NCI-H510A (cell line): ENCODE measurements at places on chromosomes 7 and 10.

DNA sequence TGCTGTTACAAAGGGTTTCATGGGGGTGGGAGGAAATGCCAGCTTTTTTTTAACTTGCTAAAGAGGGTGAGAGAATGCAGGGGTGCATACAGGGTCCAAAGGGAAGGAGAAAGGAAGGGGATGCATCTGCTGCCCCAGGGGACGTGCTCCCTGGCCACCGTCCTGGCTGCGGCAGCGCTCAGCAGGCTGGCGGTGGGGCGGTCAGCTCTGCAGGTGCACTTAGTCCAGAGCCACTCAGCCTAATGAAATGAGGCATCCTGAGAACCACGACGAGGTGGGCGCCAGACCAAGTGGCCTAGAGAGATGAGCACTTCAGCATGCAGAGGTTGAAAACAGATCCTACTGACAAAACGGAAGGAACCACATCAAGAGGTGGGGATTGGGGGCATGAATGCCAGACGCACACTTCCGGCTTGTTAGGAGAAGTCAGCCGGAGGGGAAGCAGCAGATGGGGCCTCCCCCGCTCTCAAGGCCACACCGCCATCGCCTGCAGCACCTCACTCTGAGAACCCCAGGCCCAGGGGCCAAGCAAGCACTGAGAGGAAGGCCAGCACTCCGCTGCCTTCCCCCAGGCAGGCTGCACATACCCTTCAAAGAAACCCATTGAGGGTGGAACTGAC lies 94.5 kb downstream of the MAD1L1 start:
- DNase-seq, result no peak

GRCh38 chr10:79346388-79347225 lies 662 bp upstream of the PPIF start:
- peak; percentile 61 for DNase-seq

DNA sequence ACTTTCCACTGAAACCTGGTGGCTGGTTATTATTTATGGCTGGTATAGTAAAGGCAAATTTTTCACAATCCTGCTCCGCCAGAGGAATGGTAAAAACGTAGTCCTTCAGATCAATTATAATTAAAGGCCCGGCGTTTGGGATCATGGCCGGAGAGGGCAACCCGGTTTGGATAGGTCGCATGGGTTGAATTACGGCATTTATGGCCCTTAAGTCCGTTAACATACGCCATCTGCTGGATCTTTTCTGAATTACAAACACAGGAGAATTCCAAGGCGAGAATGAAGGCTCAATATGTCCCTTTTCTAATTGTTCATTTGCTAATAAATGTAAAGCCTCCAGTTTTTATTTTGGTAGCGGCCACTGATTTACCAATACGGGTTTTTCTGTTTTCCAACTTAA lies 11.3 kb upstream of the TAS2R3 start:
- DNase-seq, result no peak

DNA sequence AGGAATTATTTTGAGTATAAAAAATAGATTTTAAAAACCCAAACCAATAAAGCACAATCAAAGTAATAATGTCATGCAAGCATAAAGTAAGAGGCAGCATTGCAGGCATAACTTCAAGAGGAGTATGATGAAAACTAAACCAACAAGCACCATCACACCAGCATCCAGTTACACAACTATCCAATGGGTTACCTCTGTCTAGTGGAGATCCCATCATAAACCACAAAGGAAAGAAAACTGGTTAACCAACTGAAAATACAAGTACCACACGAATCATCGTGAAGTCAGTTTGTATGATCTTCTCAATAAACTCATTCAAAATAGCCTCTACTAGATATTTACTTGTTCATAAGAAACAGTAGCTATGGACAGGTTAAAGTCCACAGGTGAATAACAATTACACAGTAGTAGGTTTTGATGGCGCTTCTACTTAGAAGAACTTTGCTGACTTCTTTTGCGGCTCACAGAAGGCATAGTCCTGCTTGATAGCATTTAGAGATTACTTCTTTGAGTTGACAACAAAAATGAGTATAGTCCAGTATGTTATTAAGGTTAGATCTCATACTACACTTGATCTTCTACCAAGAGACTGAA lies 116.6 kb downstream of the MICU1 start:
- no peak for DNase-seq

- DNase-seq, result no peak
Measured at GRCh38 chr10:88810196-88810961, 7.8 kb downstream of the LIPM start.

- no peak for DNase-seq
Measured at GRCh38 chr7:28613262-28613661, 200.9 kb downstream of the CREB5 start.

- no peak for DNase-seq
Measured at GRCh38 chr10:92712016-92712889, 22.5 kb downstream of the HHEX start.

GRCh38 chr7:47154791-47155190 lies 427.1 kb downstream of the TNS3 start:
- DNase-seq, result no peak

DNA sequence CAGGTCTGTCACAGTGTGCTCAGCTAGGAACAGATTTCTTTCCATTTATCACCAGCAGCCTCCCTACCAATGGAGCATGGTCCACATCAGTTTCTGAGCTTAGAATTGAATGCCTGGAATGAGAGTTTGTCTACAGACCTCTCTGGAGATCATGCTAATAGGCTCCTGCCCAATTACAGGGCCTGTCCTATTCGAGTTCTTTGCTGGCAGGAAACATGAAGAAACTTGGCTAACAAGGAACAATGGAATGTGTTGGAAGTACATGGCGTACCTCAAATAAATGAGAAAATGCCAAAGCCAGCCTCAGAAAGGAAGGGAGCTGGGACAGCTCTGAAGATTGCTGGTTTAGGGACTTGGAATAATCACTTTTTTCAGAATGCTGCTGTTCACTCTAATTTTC lies 186.0 kb upstream of the AKR1E2 start:
- no peak for DNase-seq

DNA sequence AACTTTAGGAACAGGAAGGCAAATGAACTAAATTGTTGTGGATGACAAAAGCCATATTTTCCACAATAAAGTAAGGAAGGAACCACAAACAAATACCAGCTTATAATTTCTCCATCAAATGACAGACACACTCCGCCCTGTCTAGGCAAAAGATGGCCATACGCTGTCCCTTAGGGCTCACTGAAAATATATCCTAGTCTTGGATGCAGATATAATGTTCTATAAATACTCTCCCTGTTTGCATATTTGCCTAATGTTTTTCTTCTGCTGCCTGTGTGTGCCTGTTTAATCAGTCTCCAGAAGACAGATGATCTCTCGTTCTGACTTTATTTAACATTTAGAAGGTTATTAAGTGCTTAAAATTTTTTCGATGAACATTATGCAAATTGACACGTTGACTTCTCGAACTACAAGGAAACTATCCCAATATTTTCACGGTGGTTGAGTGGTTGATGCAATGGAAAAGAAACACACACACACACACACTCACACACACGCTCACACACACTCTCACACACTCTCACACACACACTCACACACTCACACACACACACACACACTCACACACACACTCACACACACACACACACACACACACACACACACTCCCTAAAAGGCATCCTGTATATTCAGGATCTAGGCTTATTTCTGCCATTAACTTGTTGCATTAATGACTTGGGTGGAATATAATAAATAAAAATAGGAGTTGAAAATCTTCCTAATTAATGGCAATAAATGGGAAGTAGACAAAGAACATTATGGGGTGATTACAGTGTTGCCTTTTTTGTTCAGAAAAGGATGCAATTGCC lies 297.1 kb downstream of the PRPF18 start:
- no peak for DNase-seq

DNA sequence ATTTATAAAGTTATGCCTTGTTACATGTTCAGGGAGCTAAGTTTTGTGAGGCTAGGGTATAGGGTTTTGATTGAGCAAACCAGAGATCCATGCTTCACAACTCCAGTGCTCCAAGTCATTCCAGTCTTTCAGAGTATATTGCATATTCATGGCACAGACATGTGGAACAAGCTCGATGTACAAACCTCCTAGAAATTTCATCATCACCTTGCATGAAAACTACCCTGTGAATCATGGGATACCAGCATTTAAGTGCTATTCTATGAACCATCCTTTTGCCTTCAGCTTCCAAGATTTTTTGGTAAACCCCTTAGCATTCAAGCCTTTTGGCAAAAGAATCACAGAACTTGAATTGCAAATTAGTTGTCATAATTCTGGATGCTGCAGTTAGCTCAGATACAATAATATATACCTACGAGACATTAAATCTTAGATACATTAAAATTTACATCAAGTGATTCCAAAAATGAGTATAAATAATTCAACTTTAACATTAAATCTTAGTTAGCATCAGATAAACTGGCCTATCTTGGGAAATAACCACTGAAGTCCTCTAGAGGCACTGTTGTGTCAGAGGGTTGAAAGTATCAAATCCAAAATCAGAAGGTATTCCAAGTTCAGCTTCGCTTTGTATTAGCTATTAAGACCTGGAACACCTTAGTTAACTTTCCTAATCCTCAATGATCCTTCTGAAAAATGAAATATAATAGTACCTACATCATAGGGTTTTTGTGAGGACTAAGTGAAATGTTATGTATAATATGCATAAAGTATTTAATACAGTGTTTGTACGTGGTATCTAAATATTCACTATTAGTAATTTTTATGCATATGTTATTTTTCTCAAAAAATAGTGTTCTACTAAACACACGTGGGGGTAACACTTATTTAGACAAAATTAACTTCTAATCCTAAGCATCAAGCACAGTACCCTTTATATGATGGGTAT lies 55.5 kb upstream of the CABCOCO1 start:
- DNase-seq, result no peak

- no peak for DNase-seq
Measured at GRCh38 chr7:84302949-84303348, 108.4 kb upstream of the SEMA3A start.

DNA sequence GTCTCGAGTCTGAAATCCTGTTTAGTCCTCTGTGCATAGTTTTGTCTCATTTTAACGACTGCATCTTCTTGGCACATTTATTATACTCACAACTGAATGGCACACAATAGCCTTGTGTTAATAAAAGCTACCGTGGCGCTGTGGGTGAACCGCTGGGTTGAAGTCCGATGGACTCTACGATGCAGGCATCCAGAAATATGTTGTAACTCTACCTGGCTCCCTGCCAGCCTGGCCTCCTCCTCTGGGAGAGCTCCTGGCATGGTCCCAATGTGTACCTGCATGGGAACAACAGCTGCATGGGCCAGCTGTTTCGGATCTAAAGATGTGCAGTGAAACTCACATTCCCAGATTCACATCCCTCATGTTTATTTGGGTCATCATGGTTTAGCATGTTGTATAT lies 3.7 kb upstream of the DPYSL4 start:
- peak; percentile 50 for DNase-seq

DNA sequence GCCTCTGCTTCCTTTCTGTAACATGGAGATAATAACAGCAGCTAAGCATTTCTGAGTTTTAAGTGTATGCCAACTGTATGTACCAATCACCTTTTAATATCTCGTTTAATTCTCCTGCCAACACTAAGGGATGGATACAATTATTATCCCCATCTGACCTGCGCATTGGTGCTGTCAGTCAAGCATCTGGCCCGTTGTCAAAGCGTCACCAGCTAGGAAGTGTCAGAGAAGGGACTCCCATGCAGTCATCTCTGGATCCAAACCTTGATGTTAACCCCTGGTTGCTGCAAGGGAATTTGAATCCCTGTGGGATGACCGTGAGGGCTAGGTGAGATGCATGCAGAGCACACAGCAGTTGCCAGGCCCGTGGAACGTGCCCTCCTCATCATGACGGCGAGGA lies 506.8 kb downstream of the SDK1 start:
- DNase-seq, result no peak

DNA sequence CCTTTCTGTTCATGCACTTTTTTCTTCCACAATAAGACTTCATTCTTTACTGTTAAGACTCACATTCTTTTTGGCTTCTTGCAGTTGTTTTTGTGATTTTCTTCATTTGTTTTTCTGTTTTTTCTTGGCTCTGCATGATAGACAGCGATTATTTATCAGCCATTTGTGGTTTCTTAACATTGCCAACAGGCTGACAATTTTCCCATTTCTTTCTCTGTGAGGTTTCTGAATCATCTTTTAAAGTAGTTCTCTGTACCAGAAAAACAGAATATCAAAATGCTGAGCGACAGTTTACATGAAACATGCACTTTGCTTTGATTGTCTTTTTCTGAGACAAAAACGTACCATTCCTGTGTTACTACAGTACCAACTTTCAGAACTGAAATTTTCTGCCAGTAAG lies 334.2 kb upstream of the MAGI2 start:
- no peak for DNase-seq

DNA sequence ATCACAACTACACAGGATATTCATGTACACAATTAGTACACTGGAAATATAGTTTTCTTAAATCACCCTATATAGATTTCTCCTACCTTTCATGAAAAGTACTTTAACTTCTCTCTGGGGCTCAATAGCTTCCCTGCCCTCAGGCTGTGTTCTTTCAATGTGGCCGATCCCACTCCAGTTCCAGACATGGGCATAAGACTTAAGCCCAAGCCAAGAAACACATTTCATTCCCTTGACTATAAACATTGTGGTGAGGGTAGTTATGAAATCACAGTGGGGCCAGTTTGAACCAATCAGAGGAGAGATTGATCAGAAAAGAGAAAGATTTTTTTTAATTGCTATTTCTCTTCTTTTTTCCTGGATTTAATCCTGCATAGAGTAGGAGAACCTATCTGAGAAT lies 904.6 kb upstream of the SORCS1 start:
- DNase-seq, result no peak

DNA sequence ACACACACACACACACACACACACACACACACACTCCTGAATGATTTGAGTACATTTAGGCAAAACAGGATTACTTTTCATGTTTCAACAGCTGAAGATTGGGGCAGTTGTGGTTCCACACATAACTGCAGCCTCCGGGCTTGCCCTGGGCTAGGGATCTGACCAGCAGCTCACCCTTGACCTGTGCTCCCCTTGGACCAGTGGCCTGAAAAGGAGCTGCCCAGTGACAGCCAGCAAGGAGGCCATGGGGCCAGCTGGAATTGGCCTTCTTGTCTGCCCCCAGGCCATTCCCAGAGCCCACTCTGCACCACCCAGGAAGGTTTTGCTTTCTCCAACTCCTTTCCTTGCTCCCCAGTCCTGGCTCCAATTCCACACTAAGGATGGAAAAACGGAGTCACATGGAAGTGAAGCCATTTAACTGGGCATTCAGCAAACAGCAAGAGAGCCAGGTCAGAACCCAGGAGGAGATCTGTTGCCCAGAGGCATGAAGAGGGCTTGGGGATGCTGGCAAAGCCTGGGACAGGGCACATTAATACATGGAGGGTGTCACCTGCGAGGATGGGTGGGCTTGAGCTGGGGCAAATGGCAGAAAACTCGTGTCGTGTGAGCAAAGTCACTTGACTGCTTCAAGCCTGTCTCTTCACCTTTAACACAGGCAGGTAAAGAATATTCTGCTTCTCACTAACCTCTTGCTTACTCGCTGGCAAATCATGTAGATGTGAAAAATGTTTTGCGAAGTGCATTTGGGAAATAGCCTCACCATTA lies 61.5 kb upstream of the GDF10 start:
- DNase-seq, result no peak
